ENCODE measurements at places on chromosomes 13 and 19.

GRCh38 chr19:7450243-7451223, 38.3 kb downstream of the PEX11G start:
- DNase-seq = no peak

DNA sequence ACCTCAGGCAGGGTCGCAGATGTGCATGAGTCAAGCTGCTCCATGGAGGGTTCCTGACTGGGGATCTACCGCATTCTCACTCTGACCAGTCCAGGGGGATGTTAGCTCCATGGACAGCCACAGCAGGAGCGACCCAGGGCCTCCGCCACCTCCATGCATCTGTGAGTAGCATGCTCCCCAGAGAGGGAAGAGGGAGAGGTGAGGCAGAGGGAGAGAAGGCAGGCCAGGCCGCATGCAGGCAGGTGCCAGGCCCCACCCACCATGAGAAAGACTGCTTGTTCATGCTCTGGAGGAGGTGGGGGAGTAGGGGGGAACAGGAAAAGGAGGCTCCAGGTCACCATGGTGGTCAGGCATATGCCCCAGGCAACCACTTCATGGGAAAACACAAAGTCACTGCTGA, 20.3 kb downstream of the TUBA3C start:
- DNase-seq = no peak

DNA sequence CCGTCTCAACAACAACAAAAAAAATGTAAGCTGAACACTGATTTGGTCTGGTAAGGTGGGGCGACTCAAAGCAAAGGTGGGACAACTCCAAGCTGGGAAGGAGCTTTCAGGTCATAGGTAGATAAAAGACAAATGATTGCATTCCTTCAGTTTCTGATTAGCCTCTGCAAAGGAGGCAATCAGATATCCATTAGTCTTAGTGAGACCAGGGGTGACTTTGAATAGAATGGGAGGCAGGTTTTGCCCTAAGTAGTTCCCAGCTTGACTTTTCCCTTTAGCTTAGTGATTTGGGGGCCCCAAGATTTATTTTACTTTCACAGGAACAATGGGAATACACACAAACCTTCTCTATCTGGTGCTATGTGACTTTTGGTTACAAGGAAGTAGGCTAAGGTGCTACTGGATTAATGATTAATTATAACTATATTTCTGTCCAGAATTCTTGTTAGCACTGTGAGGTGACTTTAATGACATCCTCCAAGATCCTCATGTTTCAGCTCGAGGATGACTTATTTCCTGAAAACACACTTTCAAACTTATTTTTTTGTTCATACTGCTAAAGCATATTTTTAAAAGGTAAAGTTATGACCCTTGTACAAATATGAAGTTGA, 10.6 kb upstream of the MTRF1 start:
- DNase-seq = no peak

DNA sequence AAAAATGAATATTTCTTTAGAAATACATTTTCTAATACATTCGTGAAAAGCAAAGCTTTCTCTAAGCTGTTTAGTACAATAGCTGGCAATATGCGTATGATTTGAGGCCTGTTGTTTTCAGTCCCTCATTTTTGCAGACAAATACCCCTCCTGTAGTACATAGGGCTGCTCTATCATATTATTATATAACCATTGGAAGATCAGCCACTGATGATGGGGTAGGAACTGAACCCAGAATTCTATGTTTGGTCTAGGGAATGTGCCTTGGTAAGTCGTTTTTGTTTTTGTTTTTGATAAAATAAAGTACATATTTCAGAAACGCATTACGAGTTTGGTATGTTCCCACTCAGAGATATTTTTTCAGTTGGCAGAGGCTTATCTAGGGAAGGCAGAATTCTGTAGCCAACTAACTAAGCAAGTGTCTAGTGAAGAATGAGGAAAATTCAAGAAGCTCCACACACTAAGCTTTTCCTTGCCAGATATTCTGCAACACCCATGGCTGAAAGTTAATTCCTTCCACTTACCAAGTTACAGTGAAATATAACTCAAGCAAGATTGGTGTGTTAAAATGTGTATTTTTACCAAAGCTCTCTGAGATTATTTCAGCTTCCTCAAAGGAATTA, 656.9 kb upstream of the MIR17HG start:
- DNase-seq = no peak

DNA sequence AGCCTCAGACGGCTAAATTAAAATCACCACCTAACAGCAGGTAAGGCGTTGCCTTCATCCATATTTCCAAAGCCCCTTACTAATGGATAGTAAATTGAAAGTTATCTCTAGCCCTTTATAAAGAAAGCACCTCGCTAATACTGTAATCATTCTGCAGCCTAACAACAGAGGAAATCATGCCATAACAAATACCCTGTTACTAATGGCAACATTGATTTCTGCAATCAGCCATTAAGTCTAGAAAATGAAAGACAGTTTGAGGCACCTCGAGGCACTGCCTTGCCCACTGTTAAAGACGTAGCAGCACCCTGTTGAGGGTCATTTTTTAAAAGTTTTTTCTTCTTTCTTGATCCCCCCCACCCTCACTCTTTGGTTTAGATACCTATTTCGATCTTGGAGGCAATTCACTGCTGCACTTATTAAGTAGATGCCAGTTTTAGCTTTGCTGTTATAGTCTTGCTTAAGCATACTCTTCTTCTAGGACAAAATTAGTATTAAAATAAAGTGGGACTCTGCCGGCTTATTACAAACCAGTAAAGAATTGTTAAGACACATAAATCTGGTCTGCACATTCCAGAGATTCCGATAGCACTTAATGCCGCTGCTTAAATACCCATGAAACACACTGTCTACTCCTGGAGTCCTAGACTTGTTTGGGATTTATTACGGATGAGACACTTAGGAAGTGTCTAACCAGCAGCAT, 74.8 kb downstream of the ZNF536 start:
- no peak for DNase-seq

DNA sequence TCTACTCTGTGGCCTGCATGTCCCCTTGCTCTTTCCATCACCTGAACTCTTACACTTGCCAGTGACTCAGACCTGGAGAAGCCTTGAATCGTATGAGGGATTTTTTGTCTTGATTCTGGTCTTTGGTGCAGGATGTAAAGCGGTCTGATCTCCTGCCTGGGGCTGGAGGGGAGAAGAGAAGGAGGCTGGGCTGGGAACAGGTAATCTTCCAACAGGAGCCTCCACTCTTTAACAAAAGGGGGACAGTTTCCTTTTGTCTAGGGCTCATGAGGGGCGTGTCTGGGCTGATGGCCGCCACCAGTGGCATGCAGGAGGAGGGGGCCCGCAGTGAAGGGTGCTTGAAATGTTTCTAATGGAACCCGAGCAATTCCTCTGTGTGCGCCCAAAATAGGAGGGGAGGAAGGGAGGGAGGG, 24.7 kb downstream of the NFIX start:
- no peak for DNase-seq

- DNase-seq = no peak
Observed at GRCh38 chr19:13070425-13071140, 32.1 kb downstream of the LYL1 start.

GRCh38 chr19:42081584-42082203, 5.7 kb downstream of the ZNF574 start:
- no peak for DNase-seq

DNA sequence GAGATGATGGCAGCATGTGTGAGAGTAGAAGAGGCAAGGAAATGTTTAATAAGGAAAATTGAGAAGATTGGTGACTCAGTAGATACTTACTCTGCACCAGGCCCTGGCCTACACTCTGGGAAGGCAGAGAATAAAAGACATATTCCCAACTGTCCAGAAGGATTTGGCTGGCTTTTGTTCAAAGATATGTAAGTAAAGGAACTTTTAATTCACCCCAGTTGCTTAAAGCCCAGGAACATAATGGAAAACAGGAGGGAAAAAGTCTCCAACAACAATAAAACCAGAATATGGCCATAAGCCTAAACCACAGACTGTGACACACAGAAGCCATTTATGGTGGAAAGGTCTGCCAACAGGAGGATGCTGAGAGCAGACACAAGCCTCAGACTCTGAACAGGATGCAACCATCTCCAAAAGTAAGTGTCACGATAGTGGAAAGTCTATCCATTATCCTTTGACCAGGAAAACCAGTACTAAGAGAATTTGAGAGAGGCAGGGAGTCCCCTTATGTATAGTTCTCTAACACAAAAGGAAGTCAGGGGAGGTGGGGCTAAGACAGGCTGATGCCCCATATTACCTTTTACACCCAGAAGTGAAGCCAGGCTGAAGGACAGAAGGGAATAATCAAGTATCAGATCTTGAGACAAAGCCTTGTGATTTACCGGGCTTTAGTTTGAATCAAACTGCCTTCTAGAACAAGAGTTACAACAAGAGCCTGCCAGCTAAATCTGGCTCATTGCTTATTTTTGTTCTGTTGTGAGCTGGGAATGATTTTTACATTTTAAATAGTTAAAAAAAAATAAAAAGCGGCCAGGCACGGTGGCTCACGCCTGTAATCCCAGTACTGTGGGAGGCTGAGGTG, 169.5 kb upstream of the STARD13 start:
- no peak for DNase-seq

GRCh38 chr19:48812094-48812929, 1.5 kb upstream of the BCAT2 start:
- DNase-seq = no peak

GRCh38 chr19:54387991-54388801, 23.5 kb upstream of the LAIR1 start:
- DNase-seq = no peak

DNA sequence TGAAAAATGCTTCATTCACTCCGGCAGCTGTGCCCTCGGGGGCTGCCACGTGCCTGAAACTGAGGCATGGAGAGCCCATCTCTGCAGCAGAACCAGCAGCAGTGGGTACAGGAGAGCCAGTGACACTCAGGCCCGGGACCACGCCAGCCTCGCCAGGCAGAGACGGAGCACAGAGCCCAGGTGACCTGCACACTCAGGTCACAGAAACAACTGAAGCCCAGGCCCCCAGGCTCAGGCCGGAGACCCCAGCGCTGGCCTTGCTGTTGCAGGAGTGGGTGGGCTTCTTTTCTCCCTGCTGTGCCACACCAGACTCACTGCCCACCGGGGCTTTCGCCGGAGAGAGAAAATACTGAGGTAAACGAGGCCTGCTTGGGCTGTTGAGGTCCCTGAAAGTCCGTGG, 117.3 kb downstream of the SOX1 start:
- DNase-seq = no peak

DNA sequence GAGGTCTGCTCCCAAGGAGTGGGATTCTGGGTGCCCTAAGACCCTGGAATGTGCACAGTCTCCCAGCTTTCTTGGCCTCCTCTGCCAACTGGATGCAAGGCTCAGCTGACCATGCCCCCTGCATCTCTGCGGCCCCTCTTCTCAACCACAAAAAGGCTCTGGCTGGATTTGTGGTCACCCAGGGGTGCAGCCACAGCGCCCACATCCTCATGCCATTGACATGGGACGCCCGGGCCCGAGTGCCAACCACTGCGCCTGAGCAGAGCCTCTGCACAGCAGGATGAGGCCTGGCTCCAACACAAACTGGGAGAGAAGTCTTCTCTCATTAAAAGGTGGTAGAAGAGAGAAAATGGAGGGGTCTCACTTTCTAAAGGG, 103.5 kb downstream of the FOXO1 start:
- DNase-seq = no peak

- DNase-seq = peak; percentile 17
Observed at GRCh38 chr19:45016388-45017314, 15.4 kb downstream of the RELB start.

DNA sequence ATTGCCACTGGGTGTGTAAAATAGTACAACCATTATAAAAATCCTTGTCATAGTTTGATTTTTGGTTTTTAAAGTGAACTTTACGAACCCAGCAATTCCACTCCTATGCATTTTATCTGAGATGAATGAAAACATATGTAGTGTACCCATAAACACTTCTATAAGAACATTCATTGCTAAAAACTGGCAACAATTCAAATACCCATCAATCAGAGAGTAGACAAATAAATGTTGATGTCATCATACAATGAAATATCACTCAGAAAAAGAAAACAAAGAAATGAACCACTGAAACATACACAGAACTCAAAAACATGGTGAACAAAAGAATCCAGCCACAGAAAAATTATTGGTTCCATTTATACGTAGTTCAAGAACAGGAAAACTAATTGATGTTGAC, 202.3 kb downstream of the ABCC4 start:
- DNase-seq = no peak

- DNase-seq = no peak
Observed at GRCh38 chr13:60135344-60135743, 28.4 kb downstream of the DIAPH3 start.

DNA sequence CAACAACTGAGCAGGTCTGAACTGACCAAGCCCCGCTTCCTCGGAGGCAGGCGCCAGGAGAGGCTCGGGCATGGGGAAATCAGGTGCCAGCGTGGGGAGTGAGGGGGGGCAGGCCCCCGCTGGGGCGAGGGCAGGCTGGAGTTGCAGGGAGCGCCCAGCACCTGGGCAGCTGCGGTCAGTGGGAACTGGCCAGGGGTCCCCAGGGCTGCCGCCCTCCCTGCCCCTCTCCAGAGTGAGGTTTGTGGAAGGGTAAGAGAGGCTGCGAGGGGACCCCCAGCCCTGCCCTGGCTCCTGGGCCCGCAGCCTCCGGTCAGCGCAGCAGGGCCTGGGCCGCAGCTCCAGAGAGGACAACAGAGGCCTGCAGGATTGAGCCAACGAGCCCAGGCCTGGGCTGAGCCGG, 32.5 kb downstream of the PIP5K1C start:
- no peak for DNase-seq

- DNase-seq = peak; percentile 22
Observed at GRCh38 chr13:65378943-65379519, 1851.1 kb downstream of the PCDH9 start.

DNA sequence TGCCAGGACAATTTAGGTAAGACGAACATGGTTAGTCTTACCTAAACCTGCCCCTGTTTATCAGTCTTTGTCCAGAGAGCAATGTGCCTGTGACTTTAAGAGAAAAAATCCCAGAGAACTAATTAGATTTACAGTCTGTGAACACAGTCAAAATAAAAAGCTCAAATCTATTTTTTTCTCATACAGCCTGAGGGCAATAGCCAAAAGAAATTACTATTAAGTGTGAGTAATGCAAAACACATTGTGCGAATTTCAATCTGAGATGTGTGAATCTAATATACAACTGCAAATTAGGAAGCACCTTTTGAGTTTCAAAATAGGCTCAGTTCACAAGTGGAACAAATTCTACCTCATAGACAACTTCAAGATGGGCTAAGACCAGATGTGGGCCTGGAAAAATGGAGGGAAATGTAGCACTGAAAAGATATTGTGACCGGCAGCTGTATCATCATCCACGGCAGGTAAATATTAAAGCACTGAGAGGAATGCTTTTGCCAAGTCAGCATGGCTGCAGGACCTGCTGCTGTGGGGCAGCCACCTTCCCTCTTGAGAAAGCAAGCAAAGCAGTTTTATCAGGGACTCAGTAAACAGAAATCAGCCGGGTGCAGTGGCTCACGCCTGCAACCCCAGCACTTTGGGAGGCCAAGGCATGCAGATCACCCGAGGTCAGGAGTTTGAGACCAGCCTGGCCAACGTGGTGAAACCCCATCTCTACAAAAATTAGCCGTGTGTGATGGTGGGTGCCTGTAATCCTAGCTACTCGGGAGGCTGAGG, 114.8 kb downstream of the KATNAL1 start:
- DNase-seq = no peak

- no peak for DNase-seq
Observed at GRCh38 chr19:47695533-47696262, 17.5 kb upstream of the EHD2 start.
